ENCODE measurements at places on chromosomes 7 and 10.

GRCh38 chr7:9204571-9204970 is 771.2 kb downstream of the NXPH1 start:
- no peak for DNase-seq

- no peak for DNase-seq
Measured at GRCh38 chr10:44387853-44388251, 3.0 kb upstream of the CXCL12 start.

- DNase-seq, result no peak
Measured at GRCh38 chr7:24328050-24328449, 44.1 kb downstream of the NPY start.

- no peak for DNase-seq
Measured at GRCh38 chr7:112097524-112097923, 108.7 kb downstream of the DOCK4 start.

DNA sequence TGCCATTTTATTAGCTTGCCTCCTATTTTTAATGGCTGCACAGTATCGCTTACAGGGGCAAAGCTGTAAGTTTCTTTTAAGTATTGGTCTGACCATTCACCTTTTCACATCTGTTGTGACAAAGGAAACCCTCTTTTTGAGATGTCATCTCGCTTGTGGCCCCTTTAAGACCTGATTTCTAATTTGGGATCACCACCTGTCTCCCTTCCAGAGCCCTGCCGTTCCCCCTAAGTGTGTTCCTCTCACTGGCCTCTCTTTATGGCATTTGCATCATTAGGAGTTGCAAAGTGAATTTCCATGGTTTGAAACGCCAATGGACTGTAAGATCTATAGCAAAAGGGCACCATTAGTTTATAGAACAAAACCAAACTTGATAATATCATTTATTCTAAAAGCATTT is 1.4 kb downstream of the EPDR1 start:
- no peak for DNase-seq

DNA sequence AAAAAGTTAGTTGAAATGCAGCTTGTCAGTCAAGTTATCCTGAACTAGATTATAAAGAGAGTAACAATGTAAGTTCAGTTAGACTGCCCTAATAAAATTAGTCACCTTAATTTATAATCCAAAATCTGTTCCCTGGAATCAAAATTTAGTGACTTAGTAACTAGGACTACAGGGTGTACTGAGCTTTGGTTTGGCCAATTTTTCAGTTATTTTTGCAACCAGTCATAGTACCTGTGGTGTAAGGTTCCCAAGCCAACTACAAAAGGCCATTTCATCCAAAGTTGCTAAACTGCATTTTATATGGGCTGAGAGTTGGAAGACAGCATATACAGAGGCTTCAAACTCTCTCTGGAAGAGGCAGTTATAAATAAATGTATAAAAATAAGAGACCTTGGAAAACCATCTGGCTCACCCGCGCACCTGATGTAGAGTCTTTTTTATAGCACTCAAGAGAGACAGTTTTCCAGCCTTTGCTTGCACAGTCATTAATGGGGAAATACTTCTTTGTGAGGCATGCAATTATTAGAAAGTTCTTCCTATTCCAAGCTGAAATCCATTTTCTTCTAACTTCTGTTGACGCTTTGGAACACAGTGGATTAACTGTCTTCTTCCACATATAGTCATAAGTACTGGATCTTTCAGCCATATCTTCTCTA is 59.2 kb downstream of the PUS7 start:
- no peak for DNase-seq

- no peak for DNase-seq
Measured at GRCh38 chr10:92505044-92505443, 68.8 kb downstream of the IDE start.

GRCh38 chr7:36860681-36861080 is 136.4 kb upstream of the AOAH start:
- no peak for DNase-seq

DNA sequence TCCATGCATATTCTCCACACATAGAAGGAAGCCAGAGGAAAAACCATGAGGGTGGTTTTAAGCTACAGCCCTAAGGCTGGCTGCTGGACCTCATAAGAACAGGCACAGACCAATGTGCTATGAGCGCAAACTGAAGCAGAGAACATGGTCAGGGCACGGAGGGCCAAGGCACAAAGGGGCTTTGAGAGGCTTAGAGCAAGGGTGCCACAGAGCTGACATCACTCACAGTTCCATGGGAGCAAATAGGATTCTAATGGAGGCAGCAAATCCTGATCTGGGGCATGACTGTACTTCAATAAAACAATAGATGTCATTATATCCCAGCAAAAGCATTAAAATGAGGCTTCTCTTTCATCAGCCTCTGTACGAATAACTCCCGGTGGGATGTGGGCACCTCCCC is 162.4 kb downstream of the COBL start:
- DNase-seq, result no peak

DNA sequence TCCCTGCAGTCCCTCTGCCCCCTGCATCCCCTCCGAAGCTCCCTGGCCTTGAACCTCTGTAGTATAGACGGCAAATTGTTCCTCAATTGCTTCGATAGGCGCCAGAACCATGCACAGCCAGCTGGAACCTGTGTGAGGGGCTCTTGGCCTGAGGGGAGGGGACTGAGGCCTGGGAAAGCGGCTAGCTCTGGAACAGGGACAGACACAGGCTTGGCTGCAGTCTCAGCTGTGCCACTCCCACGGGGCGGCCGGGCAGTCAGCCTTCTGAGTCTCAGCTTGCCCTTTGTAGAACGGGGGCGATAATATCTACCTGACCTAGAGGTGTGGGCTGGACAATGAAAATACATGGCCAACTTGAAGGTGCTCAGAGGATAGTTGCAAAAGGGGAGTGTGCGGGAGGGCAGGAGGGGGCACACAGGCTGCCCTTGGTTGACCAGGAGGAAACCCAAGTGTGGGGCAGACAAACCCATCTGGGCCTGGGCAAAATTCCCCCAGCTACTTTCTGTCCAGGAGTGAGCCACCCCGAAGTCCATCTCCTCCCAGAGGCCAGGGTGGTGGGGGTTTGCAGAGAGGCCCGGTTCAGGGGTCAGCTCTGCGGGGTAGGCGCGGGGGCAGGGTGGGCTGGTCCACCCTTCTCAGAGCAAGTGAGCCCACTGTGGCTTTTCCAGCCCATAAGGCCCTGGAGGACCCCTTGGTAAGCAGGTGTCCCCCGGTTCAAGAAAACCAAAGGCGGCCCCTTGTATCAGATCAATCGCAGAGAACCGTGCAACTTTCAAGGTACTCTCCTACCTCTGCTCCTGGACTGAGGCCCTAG is 4.6 kb downstream of the CRYGN start:
- no peak for DNase-seq

GRCh38 chr10:35834877-35835494 is 192.9 kb upstream of the FZD8 start:
- DNase-seq, result no peak

DNA sequence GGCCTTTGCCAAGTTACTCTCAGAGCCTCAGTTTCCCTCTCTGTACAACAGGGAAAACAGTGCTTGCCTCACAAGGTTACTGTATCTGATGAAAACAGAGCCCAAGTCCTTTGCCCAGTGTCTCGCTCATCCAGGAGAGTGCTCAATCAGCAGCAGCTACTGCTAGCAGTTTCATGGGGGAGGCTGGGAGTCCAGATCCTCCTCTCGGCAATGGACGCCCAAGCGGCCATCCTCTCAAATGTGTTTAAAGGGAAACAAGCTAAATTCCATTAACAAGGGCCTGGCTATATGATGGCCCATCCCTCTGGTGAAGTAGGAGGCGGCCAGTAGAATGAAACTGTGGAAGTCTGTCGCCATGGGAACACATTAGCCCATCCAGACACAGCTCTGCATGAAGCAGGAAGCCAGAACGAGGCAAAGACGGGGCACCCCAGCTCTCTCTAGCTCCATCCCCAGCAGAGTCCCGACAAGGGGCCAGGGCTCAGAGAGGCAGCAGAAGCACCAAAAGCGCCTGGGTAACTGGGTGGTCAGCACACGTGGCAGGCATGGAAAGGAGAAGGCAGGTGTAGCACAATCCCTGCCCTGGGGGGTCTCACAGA is 35.2 kb downstream of the FAM53B start:
- no peak for DNase-seq

DNA sequence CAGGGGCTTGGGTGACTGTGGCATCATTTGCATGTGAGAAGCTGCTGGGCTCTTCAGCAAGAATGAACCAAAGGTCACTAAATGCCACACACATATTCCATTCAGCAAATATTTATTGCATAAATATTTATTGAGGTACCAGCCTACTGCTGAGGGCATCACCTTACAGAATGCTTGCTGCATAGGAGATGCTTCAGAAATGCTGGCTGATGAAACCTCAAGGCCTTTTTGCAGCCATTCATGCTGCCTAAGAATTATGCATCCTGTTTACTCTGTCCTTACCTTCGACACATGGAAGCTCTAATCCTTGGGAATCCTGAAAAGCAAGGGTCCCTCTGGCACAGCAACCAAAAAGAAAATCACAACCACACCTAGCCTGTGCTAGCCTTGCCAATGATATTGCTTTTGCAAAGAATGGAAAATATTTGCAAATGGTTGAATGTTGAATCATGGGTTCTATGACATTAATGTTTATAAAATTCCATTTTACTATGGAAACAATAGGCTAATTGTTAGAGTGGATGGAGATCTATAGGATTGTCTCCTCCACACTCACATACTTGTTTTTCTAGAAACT is 79.6 kb downstream of the PCGF5 start:
- DNase-seq, result no peak

- DNase-seq, result no peak
Measured at GRCh38 chr7:29626730-29627129, 63.1 kb downstream of the PRR15 start.

- no peak for DNase-seq
Measured at GRCh38 chr10:79357180-79357579, 9.9 kb downstream of the PPIF start.

GRCh38 chr10:131772441-131772840 is 128.4 kb upstream of the PPP2R2D start:
- no peak for DNase-seq

GRCh38 chr10:8352171-8353075 is 297.9 kb downstream of the GATA3 start:
- no peak for DNase-seq

- DNase-seq, result no peak
Measured at GRCh38 chr10:99605351-99605750, 14.9 kb downstream of the SLC25A28 start.

DNA sequence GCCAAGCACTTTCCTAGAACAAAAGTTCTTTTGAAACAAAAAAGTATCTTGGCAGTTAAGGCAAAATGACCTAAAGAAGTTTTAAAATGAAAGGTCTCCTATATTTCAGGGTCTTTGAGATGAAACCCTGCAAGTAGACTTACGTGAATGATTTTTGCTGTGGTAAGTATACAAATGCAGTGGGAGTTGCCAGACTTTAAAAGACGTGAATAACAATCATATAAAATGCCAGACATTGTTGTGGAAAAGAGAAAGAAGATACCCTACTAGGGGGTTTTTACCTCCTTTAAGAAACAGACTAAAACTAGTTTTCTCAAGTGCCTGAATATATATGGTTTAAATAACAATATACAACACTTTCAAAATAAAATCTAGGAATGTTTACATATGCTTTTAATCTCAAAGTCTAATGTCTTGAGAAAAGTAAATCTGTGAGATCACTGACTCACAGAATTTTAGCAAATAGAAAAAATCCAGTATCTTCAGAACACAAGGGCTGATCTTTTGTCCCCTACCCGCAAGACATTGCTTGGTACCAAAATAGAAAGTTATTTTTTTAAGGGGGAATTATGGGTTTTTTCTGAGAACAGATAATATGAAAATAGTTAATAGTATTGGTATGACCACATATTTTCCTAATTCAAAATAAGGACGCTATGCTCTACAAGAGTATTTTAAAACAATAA is 29.5 kb downstream of the LRRC17 start:
- no peak for DNase-seq

GRCh38 chr7:20200361-20200760 is 16.8 kb downstream of the MACC1 start:
- no peak for DNase-seq

Measured in stimulated activated CD4-positive, alpha-beta T cell treated with anti-CD3 and anti-CD28 coated beads, TNF-alpha, amount 100 ng/mL, for 48 hours (primary cell).